ENCODE measurements at places on chromosomes 6 and 20.

DNA sequence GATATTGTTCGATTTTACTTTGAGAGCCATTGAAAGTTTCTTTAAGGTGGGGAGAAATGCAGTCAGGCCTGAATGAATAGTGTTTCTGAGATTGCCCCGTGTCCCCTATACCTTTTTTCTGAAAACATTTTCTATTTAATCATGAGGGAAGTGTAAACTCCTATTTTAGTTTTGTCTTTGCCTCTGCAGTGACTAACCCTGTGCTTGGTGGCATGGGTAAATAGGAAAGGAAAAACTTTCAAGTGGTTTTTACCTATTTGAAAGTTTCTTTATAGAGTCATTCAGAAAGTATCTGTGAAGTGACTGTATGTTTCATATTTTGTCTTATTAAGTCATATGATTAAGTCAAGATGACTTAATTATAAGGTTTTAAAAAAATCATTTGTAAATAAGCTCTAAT, 14.5 kb downstream of the SNRNP48 start:
- DNase-seq, result no peak

DNA sequence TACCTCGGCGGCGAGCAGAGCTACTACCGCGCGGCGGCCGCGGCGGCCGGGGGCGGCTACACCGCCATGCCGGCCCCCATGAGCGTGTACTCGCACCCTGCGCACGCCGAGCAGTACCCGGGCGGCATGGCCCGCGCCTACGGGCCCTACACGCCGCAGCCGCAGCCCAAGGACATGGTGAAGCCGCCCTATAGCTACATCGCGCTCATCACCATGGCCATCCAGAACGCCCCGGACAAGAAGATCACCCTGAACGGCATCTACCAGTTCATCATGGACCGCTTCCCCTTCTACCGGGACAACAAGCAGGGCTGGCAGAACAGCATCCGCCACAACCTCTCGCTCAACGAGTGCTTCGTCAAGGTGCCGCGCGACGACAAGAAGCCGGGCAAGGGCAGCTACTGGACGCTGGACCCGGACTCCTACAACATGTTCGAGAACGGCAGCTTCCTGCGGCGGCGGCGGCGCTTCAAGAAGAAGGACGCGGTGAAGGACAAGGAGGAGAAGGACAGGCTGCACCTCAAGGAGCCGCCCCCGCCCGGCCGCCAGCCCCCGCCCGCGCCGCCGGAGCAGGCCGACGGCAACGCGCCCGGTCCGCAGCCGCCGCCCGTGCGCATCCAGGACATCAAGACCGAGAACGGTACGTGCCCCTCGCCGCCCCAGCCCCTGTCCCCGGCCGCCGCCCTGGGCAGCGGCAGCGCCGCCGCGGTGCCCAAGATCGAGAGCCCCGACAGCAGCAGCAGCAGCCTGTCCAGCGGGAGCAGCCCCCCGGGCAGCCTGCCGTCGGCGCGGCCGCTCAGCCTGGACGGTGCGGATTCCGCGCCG, 994 bp downstream of the FOXC1 start:
- no peak for DNase-seq

GRCh38 chr20:47411161-47411560, 54.7 kb upstream of the ZMYND8 start:
- no peak for DNase-seq

DNA sequence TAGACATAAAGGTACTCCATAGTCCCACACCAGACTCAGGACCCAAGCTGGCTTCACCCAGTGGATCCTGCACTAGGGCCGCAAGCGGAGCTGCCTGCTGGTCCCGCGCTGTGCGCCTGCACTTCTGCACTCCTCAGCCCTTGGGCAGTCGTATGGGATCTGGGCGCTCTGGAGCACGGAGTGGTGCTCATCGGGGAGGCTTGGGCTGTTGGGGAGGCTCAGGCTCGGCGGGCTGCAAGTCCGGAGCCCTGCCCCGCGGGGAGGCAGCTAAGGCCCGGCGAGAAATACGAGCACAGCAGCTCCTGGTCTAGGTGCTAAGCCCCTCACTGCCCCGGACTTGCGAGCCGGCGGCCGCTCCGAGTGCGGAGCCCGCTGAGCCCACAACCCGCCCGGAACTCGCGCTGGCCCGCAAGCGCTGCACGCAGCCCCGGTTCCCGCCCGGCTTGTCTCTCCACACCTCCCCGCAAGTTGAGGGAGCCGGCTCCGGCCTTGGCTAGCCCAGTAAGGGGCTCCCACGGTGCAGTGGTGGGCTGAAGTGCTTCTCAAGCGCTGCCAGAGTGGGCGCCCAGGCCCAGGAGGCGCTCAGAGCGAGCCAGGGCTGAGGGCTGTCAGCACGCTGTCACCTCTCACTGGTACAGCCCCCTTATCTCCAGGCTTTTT, 33.4 kb upstream of the GCNT2 start:
- DNase-seq, result no peak

- no peak for DNase-seq
Measured at GRCh38 chr6:41451039-41451438, 95.1 kb upstream of the FOXP4 start.

DNA sequence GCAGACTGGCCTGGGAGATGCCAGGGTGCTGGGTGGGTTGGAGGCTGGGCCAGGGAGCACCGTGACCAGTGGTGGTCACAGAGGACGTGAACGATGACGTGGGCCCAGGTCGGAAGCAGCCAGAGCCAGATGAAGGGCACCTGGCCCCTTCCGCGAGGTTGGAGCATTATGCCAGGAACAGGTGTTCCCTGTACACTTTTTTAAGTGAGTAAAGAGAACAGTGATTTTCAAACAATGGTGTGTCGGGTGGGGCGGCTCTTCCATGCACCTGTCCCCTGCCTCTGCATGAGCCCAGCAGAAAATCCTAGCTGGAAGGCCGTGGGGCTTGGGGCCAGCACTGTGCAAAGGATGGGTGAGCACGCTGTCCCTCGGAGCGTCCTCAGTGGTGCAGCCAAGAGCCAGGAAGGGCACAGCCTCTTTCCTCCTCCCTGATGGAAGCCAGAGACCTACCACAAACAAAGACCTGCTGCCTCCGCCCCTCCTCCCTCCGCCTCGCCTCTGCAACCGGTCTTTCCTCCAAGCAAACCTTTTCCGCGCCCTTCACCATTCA, 350.5 kb downstream of the ZFAND3 start:
- no peak for DNase-seq

DNA sequence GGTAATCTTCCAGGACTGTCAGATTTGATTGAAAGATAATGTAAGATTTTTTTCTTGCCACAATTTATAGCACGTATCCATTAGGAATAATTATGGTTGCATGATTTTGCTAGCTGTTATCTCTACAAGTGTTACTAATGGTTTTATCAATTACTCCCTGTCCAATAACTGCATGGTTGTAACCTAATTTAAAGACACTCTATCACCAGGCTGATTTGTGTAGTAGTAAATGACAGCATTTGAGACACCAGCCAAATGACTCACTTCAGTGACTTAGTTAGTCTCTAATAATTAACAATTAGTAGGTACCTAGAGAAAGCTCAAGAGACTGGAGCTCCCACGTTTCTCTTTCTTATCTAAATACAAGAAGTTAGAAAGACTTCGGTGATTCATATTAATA, 453.8 kb upstream of the POU3F2 start:
- no peak for DNase-seq

GRCh38 chr20:23117738-23118137, 31.6 kb upstream of the CD93 start:
- DNase-seq, result no peak

DNA sequence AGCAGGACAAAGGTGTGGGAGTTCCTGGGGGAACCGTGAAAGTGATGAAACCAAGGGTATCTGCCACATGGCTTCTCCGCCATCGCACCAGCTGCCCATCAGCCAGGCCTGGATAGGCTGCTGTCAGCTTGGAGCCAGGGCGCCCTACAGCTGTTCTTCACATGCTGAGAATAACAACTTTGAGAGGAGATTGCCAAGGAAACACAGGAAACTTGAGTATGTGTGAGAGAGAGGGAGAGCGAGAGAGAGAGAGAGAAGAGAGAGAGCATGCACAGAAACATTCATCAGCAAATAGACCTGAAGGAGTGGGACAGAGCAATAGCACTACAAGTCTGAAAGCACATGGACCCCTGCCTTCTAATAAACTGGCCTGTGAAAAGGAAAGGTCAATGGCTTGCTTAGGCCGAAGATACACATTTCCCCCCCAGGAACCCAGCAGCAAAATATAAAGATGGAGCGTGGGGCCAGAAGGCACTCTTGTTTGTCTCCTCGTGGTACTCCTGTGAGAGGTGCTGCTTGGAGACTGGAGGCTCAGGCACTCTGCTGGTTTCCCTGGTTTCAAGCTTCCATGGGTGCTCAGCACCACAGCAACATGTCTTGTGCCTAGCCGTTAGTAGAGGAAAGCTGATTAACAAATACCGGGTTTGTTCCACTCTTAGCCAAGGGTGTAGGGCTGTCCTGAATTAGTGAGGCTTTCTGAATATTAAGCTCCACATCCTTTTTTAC, 53.0 kb downstream of the SNAP25 start:
- no peak for DNase-seq

DNA sequence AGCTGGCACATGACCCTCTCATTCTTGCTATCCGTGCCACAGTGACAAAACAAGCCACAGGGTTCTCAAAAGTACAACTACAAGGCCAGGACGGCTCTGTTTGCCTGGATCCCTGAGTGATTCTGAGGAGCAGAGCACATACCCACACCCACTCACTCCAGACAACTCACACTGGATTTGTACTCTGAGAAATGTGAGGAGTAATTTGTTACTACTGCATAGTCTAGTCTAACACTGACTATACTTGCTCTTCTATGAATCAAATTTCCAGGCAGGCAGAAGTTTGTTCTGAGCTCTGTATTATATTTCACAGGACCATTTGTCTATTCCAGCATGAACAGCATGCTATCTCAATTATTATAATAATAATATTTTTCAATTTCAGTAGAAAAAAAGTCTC, 26.7 kb upstream of the SPTLC3 start:
- DNase-seq, result no peak

DNA sequence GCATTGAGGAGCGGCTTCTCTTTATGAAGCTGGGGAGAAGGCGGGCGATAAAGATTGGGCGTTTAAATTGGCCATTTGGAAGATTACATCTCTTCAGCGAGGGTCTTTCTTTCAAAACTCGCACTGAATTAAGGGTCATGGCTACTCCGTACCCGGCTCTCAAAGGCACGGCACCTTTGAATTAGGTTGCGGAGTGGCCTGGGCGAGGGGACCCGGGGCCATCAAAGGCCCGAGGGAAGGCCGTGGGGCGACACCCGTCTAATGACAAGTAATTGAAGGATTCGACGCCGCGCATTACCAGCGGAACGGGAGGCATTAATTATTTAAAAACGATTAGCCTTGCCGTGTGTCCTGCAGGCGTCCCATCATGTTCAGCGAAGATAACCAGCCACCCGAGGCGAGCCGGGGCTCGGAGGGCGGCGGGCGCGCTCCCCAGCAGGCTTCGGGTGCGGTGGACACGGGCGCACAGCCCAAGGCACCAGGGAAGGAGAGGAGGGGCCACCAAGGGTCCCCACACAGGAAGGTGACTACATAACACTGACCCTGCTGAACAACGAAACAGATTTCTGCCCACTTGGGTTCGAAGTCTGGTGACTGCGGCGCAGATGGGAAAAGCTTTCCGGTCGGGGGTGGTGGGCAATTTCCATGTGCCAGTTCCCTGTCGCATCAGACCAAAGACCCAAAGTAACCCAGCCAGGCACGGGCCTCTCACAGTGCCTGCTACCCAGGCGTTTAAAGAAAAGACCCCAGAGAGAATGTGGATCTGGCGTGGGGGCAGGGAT, 7.4 kb downstream of the FOXA2 start:
- DNase-seq, result no peak

DNA sequence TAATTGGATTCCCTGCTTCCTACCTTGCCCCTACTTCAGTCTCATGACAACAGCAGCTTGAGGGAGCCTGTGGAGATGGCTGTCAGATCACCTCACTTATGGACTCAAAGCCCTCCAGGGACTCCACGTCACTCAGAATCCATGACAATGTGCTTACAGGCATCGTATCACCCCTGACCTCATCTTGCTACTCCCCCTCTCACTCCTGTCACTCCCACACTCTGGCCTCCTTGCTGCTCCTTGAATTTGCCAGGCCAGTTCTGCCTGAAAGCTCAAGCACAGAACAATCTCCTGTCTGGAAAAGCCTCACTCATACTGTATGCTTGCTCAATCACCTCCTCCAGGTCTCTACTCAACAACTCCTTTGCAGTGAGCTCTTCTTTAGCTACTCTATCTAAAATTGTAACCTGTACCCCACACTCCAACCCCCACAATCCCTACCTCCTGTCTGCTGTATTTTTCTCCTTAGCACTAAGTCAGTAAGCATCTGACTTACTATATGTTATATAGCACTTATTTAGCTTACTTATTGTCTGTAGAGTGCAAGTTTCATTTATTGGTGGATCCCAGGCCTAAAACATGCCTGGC, 10.7 kb upstream of the GSTA4 start:
- DNase-seq, result no peak

DNA sequence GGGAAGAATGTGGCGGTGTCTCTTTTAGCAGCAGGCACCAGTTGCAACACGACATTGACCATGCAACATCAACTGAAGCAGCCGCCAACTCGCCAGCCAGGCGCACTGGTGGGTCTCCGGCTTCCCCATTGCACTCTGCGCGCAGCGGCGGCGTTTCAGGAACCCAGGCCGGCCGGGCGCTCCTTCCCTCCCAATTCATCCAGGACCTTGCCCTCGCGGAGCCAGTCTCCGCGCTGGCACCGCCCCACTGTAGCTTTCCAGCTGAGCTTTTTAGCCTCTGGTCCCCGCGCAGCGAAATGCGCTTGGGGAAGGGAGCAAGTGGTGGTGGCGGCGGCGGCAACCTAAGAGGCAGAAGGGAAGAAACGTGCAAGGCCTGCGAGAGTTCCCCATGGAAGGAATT, 297.9 kb upstream of the RIMS1 start:
- DNase-seq, result no peak

GRCh38 chr20:14470231-14470899, 133.0 kb upstream of the FLRT3 start:
- DNase-seq, result no peak

DNA sequence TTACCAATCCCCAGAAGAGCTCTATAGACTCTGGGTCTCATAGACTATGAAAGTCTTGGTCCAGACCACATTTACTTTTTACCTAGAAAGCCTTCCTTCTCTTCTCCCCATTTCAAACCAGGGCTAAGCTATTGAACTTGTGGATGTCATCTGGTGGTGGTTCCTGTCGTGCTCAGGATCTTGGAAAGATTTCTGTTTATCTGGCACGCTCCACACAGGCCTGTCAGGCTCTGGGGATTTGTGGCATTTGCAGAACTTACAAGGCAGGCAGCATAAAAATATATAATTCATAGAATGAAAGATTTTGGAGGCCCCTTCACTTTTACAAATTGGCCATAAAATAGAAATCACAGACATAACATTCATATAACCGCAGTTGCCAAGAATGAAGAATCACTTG, 188.1 kb downstream of the UST start:
- no peak for DNase-seq

GRCh38 chr6:142705054-142705453, 239.9 kb downstream of the HIVEP2 start:
- DNase-seq, result no peak

Data from mesothelial cell of epicardium (in vitro differentiated cells).